Mesenchymal stem cell (in vitro differentiated cells and primary cell): ENCODE measurements at places on chromosomes 7 and 10.

GRCh38 chr10:132363921-132364593 is 32.1 kb downstream of the LRRC27 start:
- DNase-seq, result peak; percentile 25
- no peak overlapping the region for H3K27ac ChIP-seq
- peaks cover 29% of the 10 kb centered on the region for H3K36me3 ChIP-seq
- no peaks in the 10 kb centered on the region for H3K27me3 ChIP-seq
- H3K4me1 ChIP-seq, result no peaks in the 10 kb centered on the region

- peaks cover 8% of the 10 kb centered on the region for H3K4me1 ChIP-seq
- no peak for DNase-seq
- no peaks in the 10 kb centered on the region for H3K27me3 ChIP-seq
- H3K27ac ChIP-seq, result no peak overlapping the region
- H3K4me3 ChIP-seq, result no peak overlapping the region
These were observed 11.0 kb upstream of the IL6 start for GRCh38 chr7:22715969-22716368.

DNA sequence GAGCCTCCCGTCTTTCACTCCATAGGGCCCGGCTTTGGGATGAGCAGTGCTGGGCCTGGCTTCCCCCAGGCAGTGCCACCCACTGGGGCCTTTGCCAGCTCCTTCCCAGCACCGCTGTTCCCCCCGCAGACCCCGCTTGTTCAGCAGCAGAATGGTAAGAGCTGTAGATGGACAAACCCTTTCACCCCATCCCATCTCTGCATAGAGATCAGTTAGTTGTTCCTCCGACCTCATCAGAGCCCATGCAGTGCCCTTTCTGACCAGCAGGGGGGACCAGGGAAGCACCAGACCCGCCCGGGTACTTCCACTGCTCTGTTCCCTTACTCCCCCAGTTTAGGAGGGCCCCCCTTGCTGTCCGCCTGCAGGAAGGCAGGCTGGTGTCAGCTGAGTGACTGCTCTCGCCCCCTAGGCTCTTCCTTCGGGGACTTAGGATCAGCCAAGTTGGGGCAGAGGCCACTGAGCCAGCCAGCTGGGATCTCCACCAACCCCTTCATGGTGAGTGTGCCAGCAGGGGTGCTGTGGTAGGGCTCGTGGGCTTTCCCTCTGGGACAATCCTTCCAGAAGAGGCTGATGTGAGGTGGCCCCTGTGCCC is 9.8 kb downstream of the SAP25 start:
- peaks cover 32% of the 10 kb centered on the region for H3K36me3 ChIP-seq
- no peak overlapping the region for H3K27ac ChIP-seq
- H3K4me3 ChIP-seq, result no peak overlapping the region
- no peaks in the 10 kb centered on the region for H3K27me3 ChIP-seq
- peaks cover 12% of the 10 kb centered on the region for H3K4me1 ChIP-seq
- peak; percentile 76 for DNase-seq

DNA sequence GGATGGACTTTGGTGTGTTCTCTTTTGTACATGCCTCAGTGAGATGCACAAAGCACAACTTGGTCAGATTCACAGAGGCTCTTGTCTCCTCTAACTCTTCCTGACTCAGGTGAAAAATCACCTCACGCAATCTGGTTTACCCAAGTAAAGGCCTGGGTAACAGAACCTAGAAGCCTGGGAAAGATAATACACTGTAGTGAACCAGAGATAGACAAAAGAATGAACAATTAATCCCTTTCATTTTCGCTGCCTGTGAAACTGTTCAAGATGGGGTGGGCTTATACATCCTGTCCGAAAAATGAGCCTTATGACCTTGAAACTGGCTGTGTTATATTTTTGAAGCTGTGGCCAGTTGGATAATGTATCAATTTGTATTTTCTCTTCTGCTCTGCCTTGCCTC is 678.9 kb upstream of the TEX47 start:
- no peaks in the 10 kb centered on the region for H3K27me3 ChIP-seq
- no peaks in the 10 kb centered on the region for H3K4me1 ChIP-seq
- H3K4me3 ChIP-seq, result no peak overlapping the region
- no peaks in the 10 kb centered on the region for H3K36me3 ChIP-seq
- H3K27ac ChIP-seq, result no peak overlapping the region

DNA sequence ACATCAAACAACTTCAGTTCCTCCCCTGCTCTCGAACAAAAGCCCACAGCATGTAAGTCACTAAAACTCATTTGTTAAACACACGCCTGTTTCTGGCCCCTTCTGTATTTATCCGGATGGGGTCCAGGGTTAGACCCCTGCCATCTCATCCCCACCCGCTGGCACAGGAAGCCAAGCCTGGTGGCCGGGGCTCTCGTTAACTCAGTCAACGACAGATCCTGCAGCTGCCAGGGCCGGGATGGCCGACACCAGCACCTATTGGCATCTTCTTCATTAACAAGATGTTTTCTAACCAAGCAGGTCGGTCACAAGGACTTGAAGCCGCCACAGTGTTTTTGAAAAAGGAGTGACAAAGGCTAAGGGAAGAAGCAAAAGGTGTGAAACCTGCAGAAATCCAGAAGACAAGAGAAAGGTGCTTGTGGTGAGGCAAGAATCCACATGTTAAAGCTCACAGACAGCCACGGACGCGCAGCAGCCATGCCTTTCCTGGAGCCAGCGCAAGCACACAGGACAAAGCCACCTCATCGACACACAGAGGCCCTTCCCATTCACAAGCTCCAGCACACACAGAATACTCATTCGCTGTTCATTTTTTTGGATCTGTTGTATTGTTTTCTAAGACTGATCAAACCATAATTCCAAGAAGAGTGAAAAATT is 202.7 kb downstream of the DIP2C start:
- DNase-seq, result no peak
- peaks cover 22% of the 10 kb centered on the region for H3K4me1 ChIP-seq
- peaks cover 10% of the 10 kb centered on the region for H3K36me3 ChIP-seq
- no peak overlapping the region for H3K4me3 ChIP-seq
- no peaks in the 10 kb centered on the region for H3K27me3 ChIP-seq

DNA sequence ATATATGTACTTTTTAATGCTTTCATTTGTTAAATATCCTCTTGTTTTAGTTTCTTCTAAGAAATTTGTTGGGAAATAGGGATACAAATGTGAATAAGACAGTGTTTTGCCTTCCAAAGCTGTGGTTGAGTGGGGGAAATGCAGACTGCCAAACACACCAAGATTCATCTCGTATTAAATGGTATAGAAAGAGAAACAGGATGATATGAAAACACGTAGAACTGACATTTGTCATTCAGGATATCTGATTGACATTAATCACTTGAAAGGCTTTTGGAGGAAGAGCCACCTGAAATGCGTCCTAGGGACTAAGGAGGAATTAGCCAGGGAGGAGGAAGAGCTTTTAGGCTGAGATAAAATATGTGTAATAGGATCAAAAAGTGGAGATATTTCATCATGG is 287.4 kb upstream of the SEMA3C start:
- DNase-seq, result no peak
- no peaks in the 10 kb centered on the region for H3K36me3 ChIP-seq
- H3K27ac ChIP-seq, result no peak overlapping the region
- H3K4me1 ChIP-seq, result no peaks in the 10 kb centered on the region
- no peaks in the 10 kb centered on the region for H3K27me3 ChIP-seq
- no peak overlapping the region for H3K4me3 ChIP-seq

- no peak overlapping the region for H3K4me3 ChIP-seq
- H3K27me3 ChIP-seq, result no peaks in the 10 kb centered on the region
- no peaks in the 10 kb centered on the region for H3K4me1 ChIP-seq
- no peaks in the 10 kb centered on the region for H3K36me3 ChIP-seq
These were observed 154.9 kb downstream of the ADRA2A start for GRCh38 chr10:111231779-111232178.

DNA sequence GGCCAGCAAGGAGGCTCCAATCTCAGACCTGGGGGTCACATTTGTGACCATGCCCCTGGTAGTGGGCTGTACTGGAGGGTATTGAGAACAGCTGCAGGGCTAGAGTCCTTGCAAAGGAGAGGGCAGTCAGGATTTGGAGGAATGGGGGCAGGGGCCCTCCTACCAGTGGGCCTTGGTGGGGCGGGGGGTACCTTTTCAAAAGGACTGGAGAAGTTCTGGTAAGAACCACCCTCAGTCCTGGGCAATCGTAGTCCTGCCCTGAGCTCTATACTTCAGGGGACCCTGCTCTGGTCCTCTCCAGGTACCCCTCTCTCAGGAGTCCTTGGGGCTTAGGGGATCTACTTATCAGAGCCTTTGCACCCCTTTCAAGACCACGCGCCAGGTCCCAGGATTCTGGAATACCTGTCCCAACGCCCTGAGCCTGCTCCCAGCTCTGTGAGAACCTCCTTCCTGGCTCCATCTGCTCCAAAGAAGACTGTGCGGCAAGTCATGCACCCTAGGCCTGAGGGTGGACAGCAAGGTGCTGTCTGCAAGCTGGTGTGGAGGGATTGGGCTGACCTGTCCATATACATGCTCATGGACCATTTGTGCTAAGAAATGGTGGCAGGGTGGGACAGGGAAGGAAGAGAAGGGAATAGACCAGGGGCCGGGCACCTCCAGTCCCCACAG is 134.1 kb upstream of the EEPD1 start:
- peaks cover 11% of the 10 kb centered on the region for H3K4me1 ChIP-seq
- no peak for DNase-seq
- H3K27me3 ChIP-seq, result no peaks in the 10 kb centered on the region
- no peak overlapping the region for H3K4me3 ChIP-seq
- no peaks in the 10 kb centered on the region for H3K36me3 ChIP-seq
- no peak overlapping the region for H3K27ac ChIP-seq

- no peaks in the 10 kb centered on the region for H3K36me3 ChIP-seq
- H3K4me1 ChIP-seq, result no peaks in the 10 kb centered on the region
These were observed 92.4 kb upstream of the PPP2R2D start for GRCh38 chr10:131808370-131808930.

- no peak overlapping the region for H3K4me3 ChIP-seq
- no peaks in the 10 kb centered on the region for H3K27me3 ChIP-seq
- no peaks in the 10 kb centered on the region for H3K4me1 ChIP-seq
- no peak for DNase-seq
These were observed 662.5 kb downstream of the TYW1 start for GRCh38 chr7:67659091-67659490.

DNA sequence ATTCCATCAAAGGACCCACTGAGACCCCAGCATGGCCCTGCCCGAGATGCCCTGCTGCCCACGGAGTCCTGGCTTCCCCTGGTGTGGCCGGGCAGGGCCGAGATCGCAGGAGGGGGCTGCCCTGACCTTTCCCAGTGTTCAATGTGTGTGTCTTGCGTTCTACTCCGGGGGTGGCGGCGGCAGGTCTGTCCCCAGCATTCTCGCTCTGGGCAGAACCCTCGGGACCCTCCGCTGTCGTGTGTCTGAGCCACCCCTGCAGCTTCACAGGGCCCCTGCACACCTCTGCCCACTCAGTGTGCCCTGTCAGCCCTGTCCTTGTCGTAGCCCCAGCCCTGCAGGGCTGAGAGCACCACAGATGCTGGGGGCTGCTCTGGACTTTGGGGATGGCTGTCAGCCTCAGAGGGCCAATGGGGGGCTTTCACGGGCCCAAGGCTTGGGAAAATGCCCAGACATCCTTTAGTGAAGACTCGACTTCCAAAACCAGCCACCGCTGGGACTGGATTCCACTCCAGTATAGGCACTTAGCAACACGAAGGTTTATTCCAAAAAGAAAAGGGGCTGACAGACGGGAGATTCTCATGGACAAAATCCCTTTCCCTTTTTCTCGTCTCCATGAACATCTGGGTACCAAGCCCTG is 30.0 kb upstream of the KNDC1 start:
- H3K27ac ChIP-seq, result no peak overlapping the region
- no peaks in the 10 kb centered on the region for H3K36me3 ChIP-seq
- no peak overlapping the region for H3K4me3 ChIP-seq
- H3K27me3 ChIP-seq, result peaks cover 17% of the 10 kb centered on the region
- DNase-seq, result no peak

GRCh38 chr7:93890041-93890463 is 501 bp downstream of the TFPI2 start:
- DNase-seq, result peak; percentile 73
- H3K4me1 ChIP-seq, result no peaks in the 10 kb centered on the region

DNA sequence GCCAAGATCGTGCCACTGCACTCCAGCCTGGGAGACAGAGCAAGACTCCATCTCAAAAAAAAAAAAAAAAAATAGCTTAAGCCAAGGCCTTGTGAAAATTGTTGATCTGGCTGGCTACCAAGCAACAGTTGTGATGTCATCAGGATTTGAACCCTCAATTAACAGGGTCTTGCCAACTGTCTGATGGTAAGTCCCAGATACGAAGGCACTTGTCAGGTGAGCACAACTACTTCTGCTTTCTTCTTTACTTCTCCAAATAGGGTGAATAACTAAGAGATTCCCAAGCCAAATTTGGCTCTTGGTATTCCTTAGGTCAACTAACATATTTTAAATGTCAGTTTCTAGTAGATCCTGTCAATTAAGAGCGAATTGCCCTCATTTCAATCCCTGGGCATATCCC is 47.4 kb downstream of the ANKRD61 start:
- H3K27ac ChIP-seq, result no peak overlapping the region
- no peak for DNase-seq
- no peaks in the 10 kb centered on the region for H3K36me3 ChIP-seq

GRCh38 chr7:135798095-135798494 is 49.5 kb upstream of the FAM180A start:
- DNase-seq, result no peak
- no peaks in the 10 kb centered on the region for H3K27me3 ChIP-seq
- no peaks in the 10 kb centered on the region for H3K36me3 ChIP-seq
- no peaks in the 10 kb centered on the region for H3K4me1 ChIP-seq
- no peak overlapping the region for H3K4me3 ChIP-seq

DNA sequence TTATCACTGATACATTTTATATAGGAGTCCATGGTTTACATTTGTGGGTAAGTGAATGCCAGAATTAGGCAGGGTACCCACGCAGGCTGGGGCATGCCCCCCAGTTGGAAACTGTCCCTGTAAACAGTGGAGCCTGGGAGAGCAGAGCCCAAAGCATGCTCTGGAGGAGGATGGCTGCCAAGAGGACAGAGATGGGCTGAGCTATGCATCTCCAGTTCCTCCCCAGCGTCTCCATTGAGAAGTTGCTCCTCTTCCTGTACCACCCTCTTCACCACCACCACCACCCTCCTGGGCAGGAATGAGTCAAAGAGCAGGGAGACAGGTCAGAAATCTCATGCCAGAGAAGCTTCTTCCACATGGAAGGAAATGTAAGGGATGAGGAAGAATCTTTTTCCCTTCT is 67.7 kb upstream of the KMT2E start:
- no peak overlapping the region for H3K27ac ChIP-seq
- no peaks in the 10 kb centered on the region for H3K36me3 ChIP-seq
- DNase-seq, result no peak

DNA sequence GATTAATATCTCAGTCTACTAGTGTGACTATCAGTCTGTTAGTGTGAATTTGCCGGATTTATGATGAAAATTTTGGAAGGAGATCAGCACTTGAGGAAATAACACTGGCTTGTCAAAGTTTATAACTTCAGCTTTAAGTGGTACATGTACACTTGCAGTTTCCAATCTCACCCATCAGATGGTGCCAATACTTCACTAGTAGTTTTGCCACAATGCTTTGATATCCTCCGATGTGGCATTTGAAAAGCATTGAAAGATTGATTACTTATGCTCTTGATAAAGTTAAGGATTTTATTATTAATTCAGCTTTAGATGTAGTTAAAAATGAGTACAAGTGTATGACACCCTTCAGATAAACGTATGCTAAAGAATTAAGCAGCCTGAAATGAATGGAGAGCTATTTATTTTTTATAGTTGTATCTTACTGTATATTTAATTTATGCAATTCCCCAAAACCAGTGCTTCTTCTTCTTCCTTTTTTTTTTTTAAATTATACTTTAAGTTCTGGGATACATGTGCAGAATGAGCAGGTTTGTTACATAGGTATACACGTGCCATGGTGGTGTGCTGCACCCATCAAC is 98.2 kb downstream of the ANLN start:
- no peaks in the 10 kb centered on the region for H3K27me3 ChIP-seq
- peaks cover 4% of the 10 kb centered on the region for H3K4me1 ChIP-seq
- H3K36me3 ChIP-seq, result no peaks in the 10 kb centered on the region
- H3K4me3 ChIP-seq, result no peak overlapping the region
